Globus pallidus (tissue), 1 donor: ENCODE measurements at places on chromosomes 3 and 15.
A peak's percentile ranks its signal among the peaks of the same experiment; 100 is the strongest.

- no peak for DNase-seq
Observed at GRCh38 chr3:71060536-71060935, 523.0 kb downstream of the FOXP1 start.

GRCh38 chr15:66785637-66786036 lies 83.6 kb downstream of the SMAD6 start:
- DNase-seq = no peak

DNA sequence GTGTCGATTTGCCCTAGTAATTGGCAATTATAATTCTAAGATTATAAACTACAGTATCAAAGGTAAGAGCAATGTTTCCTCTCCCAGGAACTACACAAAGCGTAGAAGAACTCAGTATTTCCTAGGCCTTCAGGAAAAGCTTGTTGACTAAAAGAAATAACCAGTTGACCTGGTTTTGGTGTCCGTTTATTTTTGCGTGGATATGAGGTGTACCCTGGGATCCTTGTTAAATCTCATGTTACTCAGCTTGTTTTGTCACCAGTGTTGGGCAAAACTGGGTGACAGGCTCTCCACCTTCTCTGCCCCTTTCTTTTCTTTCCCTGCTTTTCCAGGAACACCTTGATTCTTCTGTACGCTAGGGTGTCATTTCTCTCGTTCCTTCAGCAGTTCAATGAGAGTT lies 97.2 kb downstream of the CACNA1D start:
- no peak for DNase-seq

DNA sequence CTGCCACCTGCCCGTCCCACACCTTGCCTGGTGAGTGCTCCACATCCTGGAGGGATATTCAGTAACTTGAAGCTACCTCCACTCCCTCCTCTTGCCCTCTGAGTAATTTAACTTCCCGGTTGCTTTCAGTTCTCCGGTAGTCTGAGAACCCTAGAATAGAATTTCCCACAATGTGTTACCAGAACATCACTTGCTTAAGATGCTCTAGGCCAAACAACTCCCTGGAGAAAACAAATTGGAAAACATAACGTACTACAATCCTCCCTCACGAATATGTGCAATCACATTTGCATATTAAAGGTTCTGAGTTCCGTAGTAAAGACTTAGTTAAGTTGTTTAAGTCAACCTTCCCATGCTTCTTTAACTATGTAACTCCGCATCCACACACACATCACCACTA lies 44.8 kb downstream of the SLCO2A1 start:
- DNase-seq = no peak

DNA sequence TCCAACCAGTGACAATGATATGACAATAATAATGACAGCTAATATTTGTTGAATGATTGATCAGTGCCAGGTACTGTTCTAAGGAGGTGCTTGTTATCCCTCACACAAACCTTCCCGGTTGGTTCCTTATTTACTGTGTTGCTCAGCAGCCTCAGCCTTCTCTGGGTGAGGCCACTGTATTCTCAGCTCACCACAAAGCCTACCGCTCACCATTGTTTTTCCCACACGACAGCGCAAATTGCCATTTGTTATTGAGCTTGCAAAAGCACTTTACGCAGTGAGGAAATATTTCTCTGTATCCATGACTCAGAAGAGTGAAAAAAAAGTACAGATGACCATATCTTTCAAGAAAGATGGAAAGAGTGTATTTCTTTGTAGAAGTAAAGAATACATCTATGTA lies 49.5 kb upstream of the PDZRN3 start:
- no peak for DNase-seq

- no peak for DNase-seq
Observed at GRCh38 chr3:189737619-189738018, 106.4 kb downstream of the TP63 start.

- DNase-seq = no peak
Observed at GRCh38 chr3:150132101-150132749, 161.5 kb upstream of the PFN2 start.

DNA sequence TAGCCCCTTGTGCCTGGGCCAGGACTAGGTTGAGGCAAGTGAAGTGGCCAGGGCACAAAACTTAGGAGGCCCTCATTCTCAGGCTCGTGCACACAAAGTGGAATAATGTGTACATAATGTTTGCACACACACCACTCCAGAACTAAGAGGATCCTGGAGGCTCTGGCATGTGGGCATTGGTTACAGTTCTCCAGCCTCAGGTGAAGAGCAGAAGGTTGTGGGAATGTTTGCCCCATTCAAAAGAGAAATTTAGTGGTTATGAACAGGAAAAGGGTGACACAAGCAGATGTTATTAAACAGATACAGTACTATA lies 31.3 kb downstream of the ASB7 start:
- no peak for DNase-seq

DNA sequence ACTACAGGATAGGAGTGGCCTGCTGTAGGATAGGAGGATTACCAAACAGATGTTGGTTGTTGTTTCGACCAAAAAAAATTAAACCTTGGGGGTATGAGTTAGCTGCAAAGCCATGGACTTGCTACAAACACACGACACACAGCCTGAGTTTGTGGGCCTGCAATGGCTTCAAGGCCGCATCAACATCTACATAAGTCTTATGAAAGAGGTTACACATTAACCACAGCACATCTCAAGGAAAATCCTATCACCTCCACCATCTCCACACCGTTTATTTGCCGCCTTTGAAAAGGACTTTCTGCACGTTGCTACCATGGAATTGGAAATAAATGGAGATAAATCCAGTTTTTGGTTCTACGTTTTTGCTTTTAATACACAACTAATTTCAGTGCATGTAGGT lies 23.0 kb downstream of the LRIG1 start:
- DNase-seq = no peak

DNA sequence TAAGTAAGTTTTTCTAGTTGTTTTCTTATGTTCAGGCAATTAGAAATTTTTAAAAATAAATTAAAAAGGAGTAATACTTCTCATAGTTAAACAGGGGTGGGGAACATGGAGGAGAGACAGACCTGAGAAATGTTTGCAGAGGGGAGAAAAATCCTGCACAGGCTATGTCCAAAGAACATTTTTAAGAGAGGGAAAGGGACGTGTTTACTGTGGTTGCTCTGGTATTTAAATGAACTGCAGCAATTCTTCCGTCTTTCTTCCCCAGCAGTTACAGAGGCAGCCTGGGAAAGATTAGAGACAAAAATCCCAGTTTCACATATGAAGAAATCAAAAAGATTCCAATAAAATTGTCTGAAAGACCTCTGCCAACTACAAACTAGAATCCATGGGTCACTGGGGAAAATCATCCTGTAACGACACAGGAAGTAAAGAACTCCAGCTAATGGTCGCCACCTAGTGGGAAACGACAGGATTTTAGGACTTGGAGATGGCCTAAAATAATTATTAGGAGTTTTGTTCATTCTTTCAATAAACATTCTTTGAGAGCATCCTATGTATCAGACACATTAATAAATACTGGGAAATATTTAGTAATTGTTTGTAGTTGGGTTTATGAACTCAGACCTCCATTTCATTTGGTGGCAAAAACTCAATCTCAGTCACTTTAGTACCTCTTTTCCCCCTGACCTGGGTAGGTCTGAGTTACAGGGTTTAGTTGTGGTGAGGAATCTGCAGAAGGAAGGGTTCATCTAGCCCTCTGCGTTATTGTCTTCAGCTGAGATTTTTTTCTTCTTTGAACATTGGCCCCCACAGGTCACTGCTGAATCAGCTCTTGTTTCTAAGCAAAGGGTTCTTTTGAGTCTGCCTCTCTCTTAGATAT lies 69.9 kb upstream of the GOLIM4 start:
- peak; percentile 74 for DNase-seq

DNA sequence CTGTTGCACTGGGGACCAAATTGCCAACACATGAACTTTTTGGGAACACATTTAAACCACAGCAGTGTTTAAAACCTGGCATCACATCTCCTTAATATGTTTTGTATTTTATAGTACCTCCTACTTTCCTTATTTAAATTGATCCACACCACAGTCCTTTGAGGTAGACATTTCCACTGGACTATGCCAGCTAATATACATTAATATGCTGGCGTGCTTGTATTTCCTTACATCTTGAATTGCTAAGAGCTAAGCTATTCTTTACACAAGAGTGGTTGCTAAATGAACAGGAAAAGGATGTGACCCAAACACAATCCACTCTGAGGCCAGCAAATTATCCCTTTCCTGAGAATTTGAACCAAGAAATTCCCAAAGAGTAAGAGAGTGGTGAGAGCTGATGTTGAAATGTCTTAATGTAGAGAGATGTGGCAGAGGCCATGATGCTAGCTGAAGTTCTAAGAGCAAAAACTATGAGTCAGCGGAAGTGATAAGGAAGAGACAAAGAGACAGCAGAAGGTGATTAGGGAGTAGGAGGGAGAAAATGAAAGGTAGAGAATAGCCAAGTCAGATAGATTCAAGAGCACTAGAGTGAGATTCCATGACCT lies 131.2 kb downstream of the CD47 start:
- no peak for DNase-seq

DNA sequence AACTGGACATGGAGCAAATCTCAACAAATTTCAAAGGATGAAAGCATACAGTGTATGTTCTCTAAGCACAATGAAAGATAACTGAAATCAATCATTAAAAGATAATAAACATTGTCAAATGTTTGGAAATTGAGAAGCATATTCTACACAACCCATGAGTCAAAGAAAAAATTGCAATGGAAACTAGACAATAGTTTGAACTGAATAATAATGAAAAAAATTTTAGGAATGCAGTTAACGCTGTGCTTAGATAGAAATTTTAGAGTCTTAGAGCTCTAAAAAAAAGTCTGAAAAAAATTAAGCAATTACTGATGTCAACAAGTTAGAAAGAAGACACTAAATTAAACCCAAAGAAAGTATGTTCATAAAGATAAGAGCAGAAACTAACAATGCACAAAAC lies 15.5 kb downstream of the RABL3 start:
- DNase-seq = no peak

GRCh38 chr3:172098698-172099494 lies 59.5 kb downstream of the FNDC3B start:
- DNase-seq = no peak

- no peak for DNase-seq
Observed at GRCh38 chr3:19264424-19264823, 116.1 kb downstream of the KCNH8 start.

- DNase-seq = no peak
Observed at GRCh38 chr3:86175593-86176444, 815.1 kb downstream of the VGLL3 start.

- no peak for DNase-seq
Observed at GRCh38 chr3:104347291-104347690, 1019.4 kb upstream of the ALCAM start.

GRCh38 chr3:13871791-13872190 lies 8.1 kb downstream of the WNT7A start:
- DNase-seq = no peak

DNA sequence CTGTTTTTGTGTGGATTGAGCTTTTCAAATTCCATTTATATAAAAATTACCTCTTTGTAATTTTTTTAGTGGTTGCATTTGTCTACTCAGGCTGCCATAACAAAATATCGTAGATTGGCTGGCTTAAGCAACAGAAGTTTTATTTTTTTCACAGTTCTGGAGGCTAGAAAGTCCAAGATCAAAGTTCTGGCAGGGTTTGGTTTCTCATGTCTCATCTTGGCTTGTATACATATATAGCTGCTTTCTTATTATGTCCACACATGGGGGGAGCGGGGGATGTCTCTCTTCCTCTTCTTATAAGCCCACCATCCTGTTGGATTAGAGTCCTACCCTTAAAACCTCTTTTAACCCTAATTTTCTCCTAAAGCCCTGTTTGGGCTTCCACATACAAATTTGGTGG lies 28.5 kb downstream of the MGA start:
- DNase-seq = no peak

DNA sequence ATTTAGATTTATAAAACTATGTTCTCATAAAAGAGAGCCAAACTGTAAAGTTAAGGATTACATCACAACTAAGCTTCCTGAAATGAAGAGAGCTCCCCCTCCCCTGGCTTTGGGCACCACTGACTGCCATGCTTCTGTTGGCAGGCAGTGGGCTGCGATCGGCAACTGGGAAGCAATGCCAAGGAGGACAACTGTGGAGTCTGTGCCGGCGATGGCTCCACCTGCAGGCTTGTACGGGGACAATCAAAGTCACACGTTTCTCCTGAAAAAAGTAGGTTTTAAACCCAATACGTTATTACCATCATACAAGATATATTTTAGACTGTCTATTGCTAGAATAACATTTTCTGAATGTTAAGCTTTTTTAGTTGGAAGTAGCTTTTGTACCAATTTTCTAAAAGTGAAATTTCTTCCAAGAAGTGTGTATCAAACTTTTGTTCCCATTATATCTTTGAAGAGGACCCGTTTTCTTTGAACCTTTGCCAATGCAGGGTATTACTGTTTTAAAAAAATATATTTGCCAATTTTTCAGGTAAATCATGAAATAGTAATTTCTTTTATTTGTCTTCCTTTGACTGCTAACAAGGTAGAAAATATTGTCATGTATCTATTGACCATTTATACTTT lies 184.1 kb downstream of the ADAMTSL3 start:
- DNase-seq = peak; percentile 57

DNA sequence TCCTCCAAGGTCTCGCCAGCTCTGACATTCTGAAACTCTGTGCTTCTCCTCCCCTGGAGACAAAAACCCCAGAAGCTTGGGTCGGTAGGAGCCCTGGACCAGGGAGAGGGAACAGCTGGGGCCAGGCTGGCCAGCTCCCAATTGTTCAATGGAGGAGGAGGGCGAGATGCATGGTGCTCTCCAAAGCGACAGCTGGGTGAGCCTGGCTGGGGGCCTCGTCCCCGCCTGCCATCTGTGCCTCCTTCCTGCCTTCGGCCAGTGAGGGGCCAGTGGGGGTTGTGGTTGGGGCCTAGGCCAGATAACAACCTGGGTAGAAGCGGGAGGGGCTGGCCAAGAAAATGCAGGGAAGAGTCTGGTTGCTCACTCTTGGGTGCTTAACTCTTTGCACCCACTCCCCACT lies 79.4 kb downstream of the CORO2B start:
- DNase-seq = peak; percentile 83

DNA sequence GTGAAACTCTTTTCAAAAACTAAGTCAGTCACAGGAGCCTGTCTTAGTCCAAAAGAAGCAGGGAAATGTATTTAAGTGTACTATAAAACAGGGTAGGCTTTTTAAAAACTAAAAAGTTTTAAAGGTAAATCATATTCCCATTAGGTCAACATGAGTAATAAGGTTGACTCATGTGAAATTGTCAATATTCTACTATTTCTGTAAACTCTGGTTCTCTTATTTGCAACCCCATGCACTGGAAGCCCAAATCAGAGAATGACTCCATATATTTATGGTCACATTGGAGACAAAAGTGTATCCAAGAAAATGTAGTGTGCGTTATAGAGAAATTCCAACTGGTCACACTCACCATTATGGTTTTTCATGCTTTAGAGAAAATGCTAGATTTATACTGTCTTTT lies 600.3 kb upstream of the TGFBR2 start:
- no peak for DNase-seq

GRCh38 chr3:184380185-184380626 lies 352 bp downstream of the CHRD start:
- peak; percentile 38 for DNase-seq

GRCh38 chr3:53163444-53164387 lies 2.7 kb downstream of the PRKCD start:
- no peak for DNase-seq
